Uterus (tissue), 4 donors: ENCODE measurements at places on chromosomes 4 and X. TPM values are rescaled to one million over a fixed set of nuclear protein-coding genes. Genes with fewer than 3 reads are reported as not detected.

GRCh38 chr4:5810151-5810550, 82.7 kb downstream of the CRMP1 start:
- no peaks in the 10 kb centered on the region for H3K27me3 ChIP-seq
- H3K4me1 ChIP-seq: no peaks in the 10 kb centered on the region
- no peaks in the 10 kb centered on the region for H3K36me3 ChIP-seq
- DNase-seq: no peak
- no peak overlapping the region for H3K27ac ChIP-seq

- no peak for DNase-seq
- H3K4me1 ChIP-seq: no peaks in the 10 kb centered on the region
- H3K27me3 ChIP-seq: no peaks in the 10 kb centered on the region
- no peaks in the 10 kb centered on the region for H3K36me3 ChIP-seq
Observed at GRCh38 chr4:124173912-124174311, 538.6 kb downstream of the ANKRD50 start.

GRCh38 chrX:9682861-9683260, 82.8 kb downstream of the GPR143 start:
- no peak overlapping the region for H3K4me3 ChIP-seq
- no peaks in the 10 kb centered on the region for H3K27me3 ChIP-seq
- no peaks in the 10 kb centered on the region for H3K36me3 ChIP-seq
- DNase-seq: no peak

GRCh38 chrX:94722578-94722977, 1048.6 kb downstream of the FAM133A start:
- H3K4me3 ChIP-seq: no peak overlapping the region
- peaks cover 9% of the 10 kb centered on the region for H3K27me3 ChIP-seq
- DNase-seq: no peak
- H3K36me3 ChIP-seq: no peaks in the 10 kb centered on the region
- no peak overlapping the region for H3K27ac ChIP-seq

DNA sequence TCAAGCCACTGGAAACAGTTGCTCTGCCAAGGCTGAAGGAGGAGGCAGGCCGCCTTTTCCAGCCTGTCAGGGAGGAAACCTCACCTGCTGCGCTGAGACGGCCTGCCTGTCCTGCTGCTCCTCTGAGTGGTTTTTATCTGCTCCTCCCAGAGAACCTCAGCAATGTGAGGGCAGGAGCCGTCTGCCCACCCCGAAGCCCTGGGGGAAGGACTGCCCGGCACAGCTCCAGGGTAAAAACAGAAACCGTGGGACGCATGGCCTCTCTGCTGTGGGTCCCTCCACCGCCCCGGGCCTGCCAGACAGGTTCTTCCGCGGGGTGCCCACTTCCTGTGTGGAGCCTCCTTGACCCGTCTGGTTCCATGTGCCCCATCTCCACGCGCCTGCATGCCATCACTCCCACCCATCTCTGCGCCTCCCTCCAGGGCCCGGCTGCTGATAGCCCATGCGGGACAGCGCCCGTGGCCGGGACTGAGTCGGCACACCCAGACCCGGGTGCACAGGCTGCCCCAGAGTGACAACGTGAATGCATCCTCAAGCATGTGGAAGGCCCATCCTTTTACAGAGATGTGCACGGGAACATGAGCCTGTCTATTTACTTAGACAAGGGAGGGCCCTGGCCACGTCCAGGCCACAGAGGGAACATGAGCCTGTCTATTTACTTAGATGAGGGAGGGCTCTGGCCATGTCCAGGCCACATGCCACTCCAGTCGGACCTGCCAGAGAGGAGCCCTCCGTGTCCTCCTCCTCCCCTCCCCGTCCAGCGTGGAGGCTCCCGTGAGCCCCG, 4.0 kb upstream of the SLC49A3 start:
- no peaks in the 10 kb centered on the region for H3K36me3 ChIP-seq
- no peak overlapping the region for H3K27ac ChIP-seq
- H3K27me3 ChIP-seq: no peaks in the 10 kb centered on the region
- H3K4me1 ChIP-seq: no peaks in the 10 kb centered on the region
- H3K4me3 ChIP-seq: no peak overlapping the region

DNA sequence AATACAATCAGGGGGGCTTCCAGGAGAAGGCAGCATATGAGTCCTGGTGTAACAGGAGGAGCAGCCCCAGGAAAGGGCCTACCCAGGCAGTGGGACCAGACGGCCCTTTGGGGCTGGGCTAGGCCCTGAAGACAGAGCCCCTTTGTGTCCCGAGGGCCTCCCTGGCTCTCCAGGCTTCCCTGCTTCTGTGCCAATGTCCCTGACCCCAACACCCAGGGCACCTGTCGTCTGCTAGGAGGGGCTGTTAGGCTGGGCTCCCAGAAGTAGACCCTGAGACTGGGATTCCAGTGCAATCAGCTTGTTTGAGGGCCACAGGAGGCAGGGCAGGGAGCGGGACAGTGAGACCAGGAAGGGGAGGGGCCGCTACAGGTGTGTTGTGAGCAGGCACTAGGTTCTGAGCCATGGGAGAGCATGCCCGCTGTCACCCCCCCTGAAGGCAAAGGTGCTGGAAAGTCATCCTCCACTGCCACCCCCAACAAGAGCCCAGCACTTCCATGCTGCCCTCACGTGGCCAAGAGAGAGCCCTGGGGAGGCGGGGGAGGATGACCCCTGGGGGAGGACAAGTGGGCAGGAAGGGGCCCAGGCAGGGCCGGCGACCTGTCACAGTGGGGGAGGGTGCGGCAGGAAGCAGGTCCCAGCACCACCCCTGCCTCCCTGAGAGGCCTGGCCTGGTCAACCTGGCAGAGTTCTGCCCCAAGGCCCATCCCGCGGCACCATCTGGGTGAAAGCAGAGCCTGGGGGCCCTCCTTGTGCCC, 64.8 kb downstream of the ADRA2C start:
- no peaks in the 10 kb centered on the region for H3K36me3 ChIP-seq
- no peak for DNase-seq
- no peak overlapping the region for H3K4me3 ChIP-seq
- H3K4me1 ChIP-seq: peaks cover 5% of the 10 kb centered on the region
- H3K27ac ChIP-seq: no peak overlapping the region

- H3K27ac ChIP-seq: no peak overlapping the region
- no peaks in the 10 kb centered on the region for H3K27me3 ChIP-seq
- H3K4me1 ChIP-seq: no peaks in the 10 kb centered on the region
- DNase-seq: no peak
- no peak overlapping the region for H3K4me3 ChIP-seq
Observed at GRCh38 chrX:41686788-41687187, 2.0 kb upstream of the GPR34 start.

- no peak overlapping the region for H3K4me3 ChIP-seq
- no peak for DNase-seq
- no peaks in the 10 kb centered on the region for H3K36me3 ChIP-seq
- H3K27ac ChIP-seq: no peak overlapping the region
Observed at GRCh38 chrX:46381630-46382029, 163.6 kb downstream of the ZNF674 start.

- H3K4me1 ChIP-seq: no peaks in the 10 kb centered on the region
- no peaks in the 10 kb centered on the region for H3K27me3 ChIP-seq
- no peak overlapping the region for H3K4me3 ChIP-seq
Observed at GRCh38 chr4:164959896-164960295, 17.6 kb downstream of the TRIM61 start.

GRCh38 chrX:109927663-109928273, 75.1 kb upstream of the TMEM164 start:
- H3K36me3 ChIP-seq: no peaks in the 10 kb centered on the region
- no peak overlapping the region for H3K4me3 ChIP-seq
- H3K27ac ChIP-seq: no peak overlapping the region
- no peak for DNase-seq
- no peaks in the 10 kb centered on the region for H3K27me3 ChIP-seq
- H3K4me1 ChIP-seq: no peaks in the 10 kb centered on the region

- H3K27me3 ChIP-seq: no peaks in the 10 kb centered on the region
- no peak overlapping the region for H3K27ac ChIP-seq
- H3K4me1 ChIP-seq: no peaks in the 10 kb centered on the region
- no peak overlapping the region for H3K4me3 ChIP-seq
- no peaks in the 10 kb centered on the region for H3K36me3 ChIP-seq
- DNase-seq: no peak
Observed at GRCh38 chr4:149676076-149676475, 139.6 kb downstream of the IQCM start.

DNA sequence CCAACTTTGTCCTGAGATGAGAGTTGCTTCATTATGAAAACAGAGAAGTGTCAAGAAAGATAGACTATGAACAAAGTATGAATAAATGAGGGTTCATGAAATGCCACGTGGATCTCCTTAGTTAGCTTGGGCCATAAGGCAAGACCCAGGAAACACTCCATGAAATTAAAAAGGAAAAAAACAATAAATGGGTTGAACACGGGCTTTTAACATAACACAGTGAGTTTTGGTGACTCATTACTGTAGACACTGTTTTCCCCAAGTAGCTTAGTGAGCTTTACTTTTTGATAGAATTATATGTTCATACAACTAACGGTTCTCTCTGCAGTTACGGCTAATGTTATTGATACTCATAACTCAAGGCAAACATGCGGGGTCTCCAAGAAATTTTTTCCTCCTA, 265.0 kb downstream of the DHX15 start:
- no peaks in the 10 kb centered on the region for H3K27me3 ChIP-seq
- no peak overlapping the region for H3K4me3 ChIP-seq
- no peak overlapping the region for H3K27ac ChIP-seq
- no peak for DNase-seq
- H3K36me3 ChIP-seq: no peaks in the 10 kb centered on the region
- no peaks in the 10 kb centered on the region for H3K4me1 ChIP-seq

GRCh38 chr4:40736910-40737309, 12.8 kb upstream of the NSUN7 start:
- no peak for DNase-seq
- no peak overlapping the region for H3K27ac ChIP-seq
- no peaks in the 10 kb centered on the region for H3K36me3 ChIP-seq
- H3K27me3 ChIP-seq: no peaks in the 10 kb centered on the region
- no peaks in the 10 kb centered on the region for H3K4me1 ChIP-seq

DNA sequence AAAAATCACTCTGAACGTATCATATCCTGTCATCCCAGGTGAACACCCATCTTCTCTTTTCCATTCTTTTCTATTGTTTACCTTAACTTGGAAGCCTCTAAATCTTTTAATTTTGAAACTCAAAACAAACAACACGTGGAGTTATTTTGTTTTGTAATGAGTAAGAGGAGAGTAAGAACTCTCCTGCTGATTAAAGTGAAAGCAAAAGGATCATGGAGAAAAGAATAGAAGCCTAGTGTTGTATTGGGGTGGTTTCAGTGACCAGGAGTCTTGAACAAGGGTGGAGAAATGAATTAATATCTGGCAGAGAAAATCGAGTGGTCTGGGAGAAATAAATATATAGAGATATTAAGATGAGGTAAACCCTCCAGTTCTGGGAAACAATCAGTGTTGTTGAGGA, 237.4 kb upstream of the UGT8 start:
- H3K4me3 ChIP-seq: no peak overlapping the region
- no peaks in the 10 kb centered on the region for H3K4me1 ChIP-seq
- no peak for DNase-seq
- no peak overlapping the region for H3K27ac ChIP-seq
- H3K27me3 ChIP-seq: no peaks in the 10 kb centered on the region

DNA sequence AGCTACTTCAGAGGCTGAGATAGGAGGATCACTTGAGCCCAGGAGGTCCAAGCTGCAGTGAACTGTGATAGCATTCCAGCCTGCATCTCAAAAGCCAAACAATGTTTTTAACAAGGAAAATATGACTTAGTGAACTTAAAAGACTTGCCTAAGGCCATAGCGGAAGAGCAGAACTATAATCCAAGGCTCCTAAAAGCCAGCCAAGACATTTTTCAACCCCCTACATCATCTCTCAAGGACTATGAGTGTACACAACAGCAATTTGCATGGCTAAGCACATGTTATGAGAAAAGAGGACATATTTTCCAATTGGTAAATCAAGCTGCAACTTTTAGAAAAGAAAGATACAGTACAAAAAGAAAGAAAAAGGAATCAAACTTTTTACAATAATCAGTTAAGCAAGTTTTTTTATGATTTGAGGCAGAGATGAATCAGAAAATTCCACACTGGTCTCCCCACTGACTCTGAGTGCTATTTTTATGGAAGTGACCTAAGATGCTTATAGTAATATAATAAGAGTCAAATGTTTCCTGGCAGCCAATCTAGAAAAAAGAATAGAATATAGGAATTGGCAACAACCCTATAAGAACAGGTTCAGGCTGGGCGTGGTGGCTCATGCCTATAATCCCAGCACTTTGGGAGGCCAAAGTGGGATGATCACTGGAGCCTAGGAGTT, 9.8 kb upstream of the ACOT9 start:
- no peak for DNase-seq
- H3K27me3 ChIP-seq: no peaks in the 10 kb centered on the region
- H3K4me3 ChIP-seq: no peak overlapping the region
- peak overlapping the region; percentile 49 for H3K27ac ChIP-seq
- H3K36me3 ChIP-seq: no peaks in the 10 kb centered on the region
- no peaks in the 10 kb centered on the region for H3K4me1 ChIP-seq

GRCh38 chrX:151871244-151871643, 41.4 kb upstream of the MAGEA4 start:
- H3K27ac ChIP-seq: no peak overlapping the region
- no peaks in the 10 kb centered on the region for H3K27me3 ChIP-seq
- no peak for DNase-seq
- no peak overlapping the region for H3K4me3 ChIP-seq
- no peaks in the 10 kb centered on the region for H3K36me3 ChIP-seq

DNA sequence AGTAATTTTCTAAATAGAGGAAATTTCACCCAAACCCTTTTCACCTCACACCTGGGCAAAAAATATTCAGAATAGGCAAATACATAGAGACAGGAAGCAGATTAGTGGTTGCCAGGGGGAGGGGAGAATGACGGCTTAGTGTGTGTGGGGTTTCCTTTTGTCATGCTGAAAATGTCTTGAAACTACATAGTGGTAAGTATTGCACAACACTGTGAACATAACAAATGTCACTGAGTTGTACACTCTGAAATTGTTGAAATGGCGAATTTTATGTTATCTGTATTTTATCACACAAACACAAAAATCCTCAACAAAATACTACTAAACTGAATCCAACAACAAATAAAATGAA, 60.7 kb upstream of the PLAC1 start:
- DNase-seq: no peak
- no peaks in the 10 kb centered on the region for H3K36me3 ChIP-seq
- H3K4me1 ChIP-seq: no peaks in the 10 kb centered on the region
- H3K4me3 ChIP-seq: no peak overlapping the region
- H3K27me3 ChIP-seq: no peaks in the 10 kb centered on the region

GRCh38 chrX:136933611-136934145, 53.2 kb upstream of the RBMX start:
- peak overlapping the region; percentile 72 for H3K27ac ChIP-seq
- H3K27me3 ChIP-seq: no peaks in the 10 kb centered on the region
- peak overlapping the region; percentile 17 for H3K4me3 ChIP-seq
- no peaks in the 10 kb centered on the region for H3K36me3 ChIP-seq

DNA sequence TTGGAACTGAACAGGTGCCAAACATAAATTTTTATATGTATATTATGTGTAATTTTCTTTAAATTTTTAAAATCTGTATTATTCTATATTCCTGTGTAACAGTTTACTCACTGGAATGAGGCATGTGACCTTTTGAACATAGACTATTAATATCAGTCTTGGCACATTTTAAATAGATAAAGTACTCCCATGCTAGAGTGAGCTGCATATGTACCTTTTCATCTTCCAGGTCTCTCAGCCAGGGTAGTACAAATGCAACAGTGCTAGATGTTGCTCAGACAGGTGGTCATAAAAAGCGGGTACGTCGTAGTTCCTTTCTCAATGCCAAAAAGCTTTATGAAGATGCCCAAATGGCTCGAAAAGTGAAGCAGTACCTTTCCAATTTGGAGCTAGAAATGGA, 242.0 kb downstream of the RAPGEF2 start:
- H3K27ac ChIP-seq: no peak overlapping the region
- H3K4me1 ChIP-seq: no peaks in the 10 kb centered on the region
- no peaks in the 10 kb centered on the region for H3K27me3 ChIP-seq
- DNase-seq: no peak

SUPT20HL2 gene
- total RNA-seq: 1.2 TPM

MYL5 gene
- total RNA-seq: not detected

DMRTC1 gene
- total RNA-seq: not detected

RLIM gene
- total RNA-seq: 82.5 TPM

ITIH6 gene
- not detected for total RNA-seq

PCDH19 gene
- 2.0 TPM for total RNA-seq

RRH gene
- not detected for total RNA-seq

TAF7L gene
- total RNA-seq: 1.2 TPM
